ENCODE measurements at places on chromosomes 1 and 21. TPM values are rescaled to one million over a fixed set of nuclear protein-coding genes. Genes with fewer than 3 reads are reported as not detected.

LDLRAD2 gene
- total RNA-seq: 1.2 TPM

LMX1A gene
- 8.7 TPM for total RNA-seq

SMG7 gene
- 33.4 TPM for total RNA-seq

- DNase-seq: no peak
Measured at GRCh38 chr1:114224196-114224907, 70.7 kb upstream of the SYT6 start.

GRCh38 chr21:33063375-33063883 is 6.5 kb upstream of the OLIG1 start:
- no peak for DNase-seq

DNA sequence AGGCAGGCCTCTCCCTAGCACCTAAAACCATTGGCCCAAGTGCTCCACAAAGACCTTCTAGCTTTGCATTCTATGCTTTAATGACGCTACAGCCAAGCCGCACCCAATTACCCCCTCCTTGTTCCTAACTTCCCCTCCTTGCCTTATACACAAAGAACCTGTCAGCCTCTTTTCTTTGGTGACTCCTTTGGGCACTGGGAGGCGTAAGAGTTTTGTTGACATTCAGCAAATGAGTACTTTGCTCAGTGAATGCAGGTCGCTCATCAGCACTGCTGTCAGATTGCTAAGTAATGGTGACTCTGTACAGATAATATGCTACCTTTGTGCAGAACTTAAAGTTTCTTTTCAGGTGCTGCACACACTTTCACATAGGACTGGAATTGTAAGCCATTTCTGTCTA is 187.6 kb upstream of the FAM78B start:
- DNase-seq: peak; percentile 59

DNA sequence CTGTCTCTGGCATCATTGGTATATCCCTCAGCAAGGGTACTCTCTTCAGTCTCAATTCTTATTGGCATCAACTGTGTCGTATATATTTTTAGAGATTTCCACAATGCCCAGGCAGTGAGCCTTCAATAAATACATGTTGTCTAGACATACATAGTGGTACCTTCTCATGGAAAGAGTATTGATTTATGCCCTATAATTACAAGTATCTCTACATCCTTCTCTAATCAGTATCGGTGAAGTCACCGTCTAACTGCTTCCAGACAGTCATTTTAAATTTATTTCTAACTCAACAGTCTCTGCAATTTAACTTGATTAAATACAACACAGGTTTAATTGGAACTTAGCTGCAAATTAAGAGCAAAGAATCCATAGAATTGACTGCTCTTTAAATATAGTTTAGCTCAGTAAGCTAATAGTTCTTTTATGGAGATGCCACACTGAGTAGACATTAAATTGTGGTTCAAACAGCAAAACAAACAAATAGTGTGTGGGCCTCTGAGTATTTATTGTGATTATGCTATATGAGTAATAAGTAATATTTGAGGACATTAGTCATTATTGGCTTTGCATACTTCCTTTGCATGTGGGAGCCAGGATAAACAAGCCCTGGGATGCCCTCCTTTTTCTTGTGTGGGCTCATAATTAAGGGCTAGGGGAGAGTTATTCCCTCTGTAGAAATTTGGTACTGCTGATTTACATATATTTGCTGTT is 126.9 kb upstream of the DUSP10 start:
- DNase-seq: no peak

GRCh38 chr1:201011616-201012015 is 11.9 kb downstream of the KIF21B start:
- DNase-seq: no peak

GRCh38 chr1:18849261-18849711 is 10.2 kb downstream of the TAS1R2 start:
- no peak for DNase-seq

DNA sequence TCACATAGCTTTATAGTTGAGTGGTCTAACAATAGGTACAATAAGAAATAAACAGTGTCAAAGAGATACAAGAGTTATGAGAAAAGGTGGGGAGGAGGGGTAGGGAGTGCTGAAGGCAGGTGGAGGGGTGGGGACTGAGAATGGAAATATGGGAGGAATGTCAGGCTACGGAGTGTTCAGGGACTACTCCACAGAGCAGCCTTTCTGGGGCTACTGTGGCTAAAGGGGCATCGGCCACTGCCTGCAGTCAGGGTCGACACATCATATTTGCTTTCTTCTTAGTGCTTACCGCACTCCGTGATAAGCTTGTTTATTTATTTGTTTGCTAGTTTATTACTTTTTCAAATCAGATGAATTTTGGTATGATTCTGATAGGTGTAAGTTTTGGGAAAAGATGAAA is 34.4 kb upstream of the CRNN start:
- DNase-seq: no peak

GRCh38 chr1:35454616-35455015 is 102.6 kb downstream of the KIAA0319L start:
- no peak for DNase-seq

All from neural progenitor cell (in vitro differentiated cells).